ENCODE measurements at places on chromosomes 6 and 20.

- peak; percentile 82 for DNase-seq
Measured at GRCh38 chr6:164039954-164040375, 625.4 kb downstream of the QKI start.

DNA sequence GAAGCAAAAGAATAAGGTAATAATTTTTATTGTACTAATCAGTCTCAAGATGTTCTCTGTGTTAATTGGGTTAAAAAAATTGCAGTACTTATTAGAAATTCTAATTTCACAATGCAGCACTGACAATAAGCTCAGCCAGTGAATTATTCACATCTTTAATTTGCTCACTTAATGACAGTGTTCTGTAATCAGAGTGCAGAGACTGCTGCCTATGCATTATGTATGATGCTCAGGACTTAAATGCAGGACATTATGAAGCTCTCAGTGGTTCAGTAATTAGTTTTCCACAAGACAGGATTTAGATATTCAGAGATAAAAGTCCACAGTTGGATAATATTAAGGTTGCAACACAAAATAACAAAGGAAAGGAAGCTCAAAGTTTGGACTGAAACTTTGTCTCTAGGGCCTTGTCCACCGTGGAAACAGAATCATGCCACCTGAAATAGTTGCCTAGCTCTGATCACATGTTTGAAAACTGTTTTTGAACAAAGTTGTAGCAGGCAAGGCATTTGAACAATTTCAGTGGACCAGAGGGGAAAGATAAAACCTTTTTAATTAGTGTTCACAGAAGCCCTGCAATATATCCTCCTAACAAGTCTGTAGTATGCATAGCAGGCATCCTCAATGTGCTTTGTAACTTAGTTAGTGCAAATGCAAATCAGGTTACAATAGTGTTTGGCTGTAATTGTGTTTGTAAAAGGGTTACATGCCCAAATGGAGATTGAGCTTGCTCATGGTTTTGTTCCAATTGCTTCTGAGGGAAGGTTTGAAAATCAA is 23.7 kb upstream of the MMS22L start:
- no peak for DNase-seq

DNA sequence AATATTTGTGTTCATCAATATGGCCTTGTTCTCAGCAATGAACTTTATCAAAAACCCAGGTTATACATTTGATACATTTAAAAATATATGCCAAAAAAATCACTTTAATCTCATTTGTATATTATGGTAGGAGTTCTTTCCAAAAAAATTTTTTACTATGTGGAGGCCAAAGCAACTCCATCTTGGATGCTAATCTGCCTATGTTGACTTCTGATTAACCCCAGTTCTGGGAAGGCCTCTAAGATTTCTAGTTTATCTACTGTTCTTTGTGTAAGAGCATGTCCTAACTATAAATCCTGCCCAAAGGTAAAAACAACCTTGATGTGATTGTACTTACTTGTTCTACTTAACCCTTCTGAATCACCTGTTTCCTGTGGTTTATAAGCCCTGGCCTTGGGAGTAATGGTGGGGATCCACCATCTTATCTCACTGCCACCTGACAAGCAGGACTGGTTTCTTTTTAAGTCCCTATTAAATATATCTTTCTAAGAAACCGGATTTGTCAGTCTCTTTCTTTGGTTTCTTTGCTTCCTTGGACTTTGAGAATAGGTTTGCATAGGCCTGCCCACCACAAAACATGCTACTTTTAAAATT is 46.7 kb downstream of the RNGTT start:
- DNase-seq = peak; percentile 60

- DNase-seq = peak; percentile 20
Measured at GRCh38 chr6:3581469-3581868, 124.6 kb upstream of the SLC22A23 start.

GRCh38 chr6:16758163-16758975 is 2.9 kb downstream of the ATXN1 start:
- no peak for DNase-seq

DNA sequence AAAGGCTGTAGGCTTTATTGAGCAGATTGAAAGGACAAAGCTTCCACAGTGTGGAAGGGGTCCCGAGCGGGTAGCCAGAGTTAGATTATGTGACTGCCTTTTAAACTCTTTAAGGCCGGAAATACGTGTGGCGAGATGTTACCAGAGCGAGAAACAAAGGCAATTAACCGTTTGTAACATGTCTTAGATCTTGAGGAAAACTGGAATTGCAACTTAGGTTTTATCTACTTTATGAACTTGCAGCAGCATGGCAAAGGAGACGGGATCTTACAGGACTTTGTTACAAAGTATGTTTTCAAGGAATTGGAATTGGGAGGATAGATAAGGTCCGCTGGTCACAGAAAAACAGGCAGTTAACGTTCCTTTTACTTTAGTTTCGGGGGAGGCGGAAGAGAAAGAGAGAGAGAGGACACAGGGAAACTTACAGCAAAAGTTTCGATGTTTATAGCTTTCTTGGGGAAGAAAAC is 594.7 kb upstream of the ADGRB3 start:
- DNase-seq = no peak
